Type B pancreatic cell (in vitro differentiated cells): ENCODE measurements at places on chromosomes 3 and 15.

DNA sequence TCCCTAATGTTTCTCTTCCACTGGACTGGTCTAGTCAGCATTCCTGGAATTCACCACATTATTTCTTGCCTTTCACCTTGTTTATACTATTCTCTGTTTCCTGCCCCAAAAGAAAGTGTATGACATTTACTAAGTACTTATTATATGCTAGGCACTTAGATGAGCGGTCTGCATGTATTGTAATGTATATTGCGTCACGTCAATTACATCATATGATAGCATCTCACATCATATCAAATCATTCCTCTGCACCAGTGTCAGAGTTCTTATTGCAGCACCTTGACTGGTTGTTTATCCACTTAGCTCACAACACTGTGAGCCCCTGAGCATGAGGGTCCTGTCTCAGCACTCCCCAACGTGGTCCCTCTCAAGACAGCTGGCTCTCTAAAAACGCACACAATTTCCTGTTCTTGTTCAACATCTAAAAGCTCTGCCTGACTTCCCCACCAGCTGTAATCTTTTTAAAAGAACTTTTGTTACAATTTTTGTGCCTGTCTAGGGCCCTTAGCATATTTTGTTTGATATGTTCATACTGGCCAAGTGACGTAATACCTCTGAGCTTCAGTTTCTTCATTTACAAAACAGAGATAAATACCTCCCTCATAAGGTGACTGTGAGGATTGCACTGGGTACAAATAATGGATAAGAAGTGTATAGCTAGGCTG is 58.8 kb downstream of the ARHGAP31 start:
- no peak for DNase-seq

GRCh38 chr3:172210355-172210754 is 171.0 kb downstream of the FNDC3B start:
- DNase-seq: no peak

DNA sequence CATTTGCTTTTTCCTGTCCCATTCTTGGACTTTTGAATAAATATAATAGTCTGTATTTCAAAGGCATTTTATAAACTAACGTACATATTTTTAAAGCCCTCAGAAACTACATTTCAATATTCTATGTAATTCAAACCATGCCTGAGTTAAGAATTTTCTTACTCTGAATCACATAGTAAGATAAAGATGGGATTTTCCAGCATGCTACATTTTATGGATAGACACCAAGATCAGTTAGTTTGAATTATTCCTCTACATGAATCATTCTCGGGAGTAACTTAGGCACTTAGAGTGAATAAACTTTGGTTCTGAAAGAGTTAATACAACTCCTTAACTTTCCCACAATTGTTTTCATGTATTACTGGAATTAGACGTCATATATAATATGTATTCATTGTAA is 713.3 kb upstream of the CBLB start:
- no peak for DNase-seq

GRCh38 chr15:90394074-90394473 is 6.0 kb downstream of the IQGAP1 start:
- DNase-seq: no peak

- DNase-seq: no peak
Measured at GRCh38 chr15:85780225-85780985, 14.3 kb downstream of the KLHL25 start.

DNA sequence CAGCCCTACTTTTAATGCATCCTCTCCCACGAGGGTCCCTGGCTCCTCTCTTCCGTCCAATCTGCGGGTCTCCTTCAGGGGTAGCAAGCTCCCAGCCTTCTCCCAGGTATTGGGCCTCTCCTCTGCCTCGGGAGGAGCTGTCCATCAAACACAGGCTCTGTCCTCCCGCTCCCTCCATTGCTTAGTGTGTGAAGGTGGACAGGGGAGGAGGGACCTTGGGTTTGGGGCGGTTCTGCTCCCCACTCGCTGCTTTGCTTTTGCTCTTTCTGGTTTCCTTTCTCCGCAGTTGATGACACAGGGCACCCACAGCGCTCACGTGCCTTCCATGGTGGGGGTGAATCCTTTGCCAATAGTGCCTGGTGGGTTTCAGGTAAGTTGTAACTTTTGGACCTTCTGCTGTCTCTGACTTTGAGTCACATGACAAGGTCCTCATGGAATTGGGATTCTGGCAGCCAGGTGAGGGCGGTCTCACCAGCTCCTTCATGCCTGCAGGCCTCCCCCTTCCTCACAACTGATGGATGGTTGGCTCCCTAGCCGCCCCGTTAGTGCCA is 18.9 kb downstream of the MUC20 start:
- DNase-seq: no peak

GRCh38 chr15:75195122-75195765 is 6.4 kb upstream of the C15orf39 start:
- DNase-seq: no peak

DNA sequence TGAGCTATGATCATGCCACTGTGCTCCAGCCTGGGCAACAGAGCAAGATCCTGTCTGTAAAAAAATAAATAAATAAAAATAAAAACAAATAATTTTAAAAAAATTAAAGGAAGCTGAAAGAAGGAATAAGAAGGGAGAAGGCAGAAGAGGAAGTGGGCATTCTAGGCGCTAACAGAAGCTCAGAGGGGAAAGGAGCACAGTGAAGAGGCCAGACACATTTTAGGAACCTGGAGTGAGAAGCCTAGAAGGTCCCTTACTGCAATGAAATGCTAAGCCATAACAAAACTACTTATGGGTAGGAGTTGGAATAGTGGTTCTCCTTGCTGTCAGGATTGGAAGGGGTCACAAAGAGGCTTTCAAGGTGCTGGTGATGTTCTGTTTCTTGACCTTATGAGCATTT is 64.0 kb downstream of the ITGB5 start:
- DNase-seq: no peak

- DNase-seq: no peak
Measured at GRCh38 chr15:85813234-85813633, 18.5 kb upstream of the KLHL25 start.

DNA sequence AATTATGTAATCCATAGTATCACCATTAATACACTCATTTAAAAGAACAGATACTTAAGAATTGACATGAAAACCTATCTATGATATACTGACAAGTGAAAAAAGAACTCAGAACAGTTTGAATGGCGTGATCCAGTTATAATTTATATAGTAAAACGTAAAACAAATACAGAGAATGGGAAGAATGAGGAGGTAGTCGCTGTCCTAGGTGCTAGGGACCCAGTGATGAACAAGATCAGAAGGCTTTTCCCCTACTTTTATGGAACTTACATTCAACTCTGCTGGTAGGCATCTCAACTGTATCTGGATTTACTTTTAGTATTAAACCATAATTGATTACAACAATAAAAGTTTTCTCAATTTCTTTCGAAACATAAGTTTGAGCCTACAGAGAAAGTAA is 31.8 kb downstream of the GSK3B start:
- DNase-seq: no peak

DNA sequence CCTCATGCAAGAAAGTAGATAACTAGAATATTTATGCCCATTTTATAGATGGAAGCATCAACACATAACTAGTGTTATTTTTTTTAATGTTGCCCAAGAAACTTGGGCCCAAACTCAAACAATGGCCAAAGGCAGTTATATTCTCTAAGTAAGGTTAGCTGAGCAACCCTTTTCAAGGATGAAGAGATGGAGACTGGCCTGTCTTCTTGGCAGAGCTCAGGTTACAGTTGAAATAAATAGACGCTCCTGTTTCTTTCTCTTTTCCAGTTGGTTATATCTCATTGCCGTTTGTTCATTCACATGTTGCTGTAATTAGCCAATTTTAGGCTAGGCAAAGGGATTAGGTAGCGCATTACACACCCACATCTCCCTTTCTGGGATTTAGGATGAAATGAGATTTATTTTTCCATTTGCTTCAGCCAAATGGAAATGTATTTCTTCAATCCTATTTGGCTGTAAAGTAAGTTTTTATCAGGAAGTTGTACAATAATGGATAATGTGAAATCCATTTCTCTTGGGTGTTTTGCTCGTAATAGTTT is 93.2 kb downstream of the CMSS1 start:
- no peak for DNase-seq

- DNase-seq: no peak
Measured at GRCh38 chr3:29531644-29532043, 250.8 kb downstream of the RBMS3 start.

- DNase-seq: no peak
Measured at GRCh38 chr15:36294359-36294758, 285.1 kb upstream of the CDIN1 start.
